GM12878 (cell line): ENCODE measurements at places on chromosomes 3 and 15. TPM values are rescaled to one million over a fixed set of nuclear protein-coding genes. Genes with fewer than 3 reads are reported as not detected.

GRCh38 chr3:148681080-148681479, 16.6 kb upstream of the AGTR1 start:
- no peak overlapping the region for H3K4me3 ChIP-seq
- no peak overlapping the region for H3K27ac ChIP-seq
- no peak for DNase-seq
- no peaks in the 10 kb centered on the region for H3K36me3 ChIP-seq
- no peaks in the 10 kb centered on the region for H3K4me1 ChIP-seq

GRCh38 chr3:61645148-61645547, 83.8 kb downstream of the PTPRG start:
- H3K27me3 ChIP-seq: no peaks in the 10 kb centered on the region
- no peak overlapping the region for H3K27ac ChIP-seq
- no peak overlapping the region for H3K4me3 ChIP-seq
- DNase-seq: no peak

DNA sequence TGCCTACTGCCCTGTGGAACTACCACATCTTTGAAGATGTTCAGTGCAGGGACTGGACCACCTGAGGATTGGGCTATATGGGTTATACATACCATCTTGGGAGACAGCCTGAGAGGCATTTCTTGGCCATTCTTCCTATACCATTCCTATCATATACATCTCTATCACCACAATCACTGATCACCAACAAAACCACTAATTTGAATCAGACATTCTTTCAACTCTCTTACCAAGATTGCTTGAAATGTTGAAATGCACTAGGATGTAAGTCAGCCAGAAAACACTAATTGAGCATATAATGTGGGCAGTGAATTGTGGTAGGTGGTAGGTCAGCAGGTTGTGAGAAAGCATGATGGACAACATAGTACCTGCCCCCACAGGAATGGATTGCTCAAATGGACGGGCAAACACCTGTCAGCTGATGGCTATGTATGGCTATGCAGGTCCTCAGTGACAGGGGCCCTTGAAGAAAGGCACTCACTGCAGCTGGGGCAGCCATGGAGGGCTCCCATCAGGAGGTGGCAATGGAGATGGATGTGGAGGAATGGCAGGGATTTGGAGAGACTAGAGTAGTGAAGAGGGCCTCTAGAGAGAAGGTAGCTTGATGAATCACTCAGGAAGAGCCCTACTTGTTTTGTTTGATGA, 49.1 kb downstream of the AMOTL2 start:
- peaks cover 4% of the 10 kb centered on the region; the same call in 1 of the 2 replicates for H3K27me3 ChIP-seq
- no peak overlapping the region for H3K4me3 ChIP-seq
- no peak overlapping the region for H3K27ac ChIP-seq
- H3K4me1 ChIP-seq: no peaks in the 10 kb centered on the region

DNA sequence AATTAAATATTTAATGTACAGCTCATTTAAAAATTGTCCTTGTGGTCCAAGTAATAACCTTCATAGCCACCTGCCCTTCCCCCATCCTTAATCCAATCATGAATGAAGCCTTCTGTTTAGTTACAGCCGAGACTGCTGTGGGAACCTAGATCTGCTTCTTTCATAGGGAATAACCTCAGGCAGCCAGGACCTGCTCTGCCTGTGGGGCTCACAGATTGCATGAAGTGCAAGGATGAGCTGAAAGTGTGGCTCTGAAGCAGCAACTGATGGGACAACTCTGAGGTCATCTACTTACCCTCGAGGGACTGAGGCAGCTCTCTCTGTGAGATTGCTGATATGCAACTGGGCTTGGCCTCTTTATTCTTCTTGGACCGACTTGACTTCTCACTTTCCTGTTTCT, 169.8 kb downstream of the POTEB3 start:
- no peak for DNase-seq
- no peak overlapping the region for H3K27ac ChIP-seq
- no peak overlapping the region for H3K4me3 ChIP-seq
- no peaks in the 10 kb centered on the region for H3K36me3 ChIP-seq

DNA sequence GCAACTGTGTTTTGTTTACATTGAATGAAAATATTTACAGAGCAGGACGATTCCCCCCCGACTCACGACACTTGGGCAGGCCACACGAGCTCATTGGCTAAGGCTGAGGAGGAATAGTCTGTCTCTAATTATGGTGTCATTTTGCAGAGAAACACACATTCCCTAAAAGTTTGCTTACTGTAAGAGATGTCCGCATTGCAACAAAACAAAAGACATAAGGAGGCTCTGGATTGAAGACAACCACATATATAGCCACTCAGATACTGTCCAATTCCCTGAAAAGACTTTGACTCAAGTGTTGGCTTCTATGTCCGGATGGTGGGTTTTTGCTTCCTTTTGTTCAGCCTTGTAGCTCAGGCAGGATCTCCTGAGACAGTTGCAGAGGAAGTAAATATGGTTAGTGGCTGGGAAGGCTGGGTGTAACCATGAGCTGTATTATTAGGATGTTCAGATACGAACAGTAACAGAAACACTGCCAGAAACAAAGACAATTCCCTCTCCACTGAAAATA, 170.4 kb downstream of the KLHL25 start:
- peaks cover 27% of the 10 kb centered on the region for H3K4me1 ChIP-seq
- peaks cover 4% of the 10 kb centered on the region; the same call in 1 of the 2 replicates for H3K36me3 ChIP-seq
- DNase-seq: no peak

DNA sequence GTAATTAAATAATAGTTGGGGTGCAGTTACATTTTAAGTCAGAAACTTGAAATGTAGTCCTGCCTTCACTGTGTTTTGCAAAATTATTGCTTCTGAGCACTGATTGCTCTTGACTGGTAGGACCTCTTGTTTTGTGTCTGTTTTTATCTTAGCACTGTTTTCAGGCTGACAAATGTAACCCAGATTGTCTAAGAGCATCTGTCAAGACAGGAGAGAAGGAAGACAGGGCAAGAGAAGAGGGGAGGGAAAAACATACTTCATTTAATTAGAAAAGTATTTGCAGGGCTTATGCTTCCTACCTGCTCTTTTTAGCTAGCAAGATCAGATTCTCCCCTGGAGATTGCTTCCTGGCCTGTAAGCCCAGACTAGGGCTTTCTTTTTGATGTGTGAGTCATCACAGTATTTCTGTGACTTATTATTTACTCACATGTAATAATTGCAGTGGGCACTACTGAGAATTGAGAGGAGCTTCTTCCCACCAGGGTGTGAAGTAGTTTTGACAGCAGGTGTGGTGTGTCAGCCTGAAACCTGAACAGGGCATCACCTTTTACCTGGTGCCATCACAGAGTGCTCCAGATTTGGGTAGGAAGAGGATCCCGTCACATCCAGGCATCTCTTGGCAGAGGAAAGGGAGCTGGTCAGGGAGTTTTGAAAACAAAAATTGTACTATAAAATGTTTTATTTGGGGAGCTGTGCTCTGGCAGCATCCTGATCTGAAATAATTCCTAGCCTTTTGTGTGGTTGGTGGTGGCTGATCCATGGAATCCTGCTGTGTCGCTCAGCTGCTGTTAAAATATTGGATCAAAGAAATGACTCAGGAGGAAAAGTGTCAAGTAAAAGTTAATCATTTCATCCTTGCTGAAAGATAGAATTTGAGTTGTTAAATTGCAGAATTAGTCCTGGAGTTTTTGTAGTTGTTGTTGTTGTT, 98.2 kb downstream of the TMEM108 start:
- no peaks in the 10 kb centered on the region for H3K27me3 ChIP-seq
- H3K4me3 ChIP-seq: no peak overlapping the region
- peak; percentile 50 for DNase-seq

- no peaks in the 10 kb centered on the region for H3K27me3 ChIP-seq
- no peak for DNase-seq
- H3K4me1 ChIP-seq: no peaks in the 10 kb centered on the region
- no peak overlapping the region for H3K4me3 ChIP-seq
- H3K36me3 ChIP-seq: no peaks in the 10 kb centered on the region
- H3K27ac ChIP-seq: no peak overlapping the region
Observed at GRCh38 chr3:31670136-31670535, 137.4 kb downstream of the STT3B start.

SPATA12 gene
- total RNA-seq: 0.29 and 0.38 TPM in 2 replicates
